Caco-2 (cell line): ENCODE measurements at places on chromosomes 7 and 10.
A peak's percentile ranks its signal among the peaks of the same experiment; 100 is the strongest.

- DNase-seq: peak; percentile 88
These were observed 10.3 kb upstream of the ANKRD1 start for GRCh38 chr10:90930971-90931871.

DNA sequence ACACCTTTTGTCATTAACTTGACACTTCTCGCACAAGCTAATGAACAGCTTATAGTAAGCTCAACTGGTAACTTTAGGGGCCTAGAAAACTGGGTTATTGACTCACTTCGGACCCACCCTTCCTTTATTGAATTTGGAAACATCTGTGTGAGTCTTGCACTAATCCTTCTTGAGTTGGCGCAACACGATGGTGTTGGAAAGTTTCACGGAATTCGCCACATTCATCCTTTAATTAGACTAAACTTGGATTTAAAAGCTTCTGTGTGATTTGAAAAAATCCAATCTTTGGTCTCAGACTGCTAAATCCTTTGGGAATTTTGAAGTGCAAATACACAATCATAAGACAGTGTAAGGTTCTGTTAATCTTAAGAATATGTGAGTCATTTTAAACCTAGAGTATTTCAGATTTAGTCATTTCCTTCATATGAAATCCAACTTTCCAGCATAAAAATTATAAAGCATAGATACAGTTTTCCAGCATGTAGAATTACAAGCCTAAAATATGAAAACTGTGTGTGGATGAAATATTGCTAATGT, 15.1 kb downstream of the FZD8 start:
- DNase-seq: no peak

GRCh38 chr7:136303162-136303561, 326.0 kb upstream of the MTPN start:
- no peak for DNase-seq

DNA sequence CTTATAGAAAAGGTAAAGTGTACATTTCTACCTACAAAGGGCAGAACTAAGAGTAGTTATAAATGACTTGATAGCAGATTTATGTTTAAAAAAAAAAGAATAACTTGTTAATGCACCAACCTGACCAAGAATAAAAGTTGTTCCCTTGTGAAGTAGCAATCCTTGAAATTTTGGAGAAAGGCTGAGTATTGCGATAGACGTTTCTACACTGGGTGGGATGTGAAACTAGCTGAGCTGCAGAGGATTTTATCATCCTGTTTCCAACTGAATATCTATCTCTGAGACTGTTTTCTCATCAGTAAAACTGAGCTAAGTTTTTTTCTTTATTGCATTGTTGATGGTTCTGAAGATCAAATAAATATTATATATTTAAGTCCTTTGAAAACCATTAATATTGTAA, 14.6 kb downstream of the MDFIC start:
- no peak for DNase-seq

DNA sequence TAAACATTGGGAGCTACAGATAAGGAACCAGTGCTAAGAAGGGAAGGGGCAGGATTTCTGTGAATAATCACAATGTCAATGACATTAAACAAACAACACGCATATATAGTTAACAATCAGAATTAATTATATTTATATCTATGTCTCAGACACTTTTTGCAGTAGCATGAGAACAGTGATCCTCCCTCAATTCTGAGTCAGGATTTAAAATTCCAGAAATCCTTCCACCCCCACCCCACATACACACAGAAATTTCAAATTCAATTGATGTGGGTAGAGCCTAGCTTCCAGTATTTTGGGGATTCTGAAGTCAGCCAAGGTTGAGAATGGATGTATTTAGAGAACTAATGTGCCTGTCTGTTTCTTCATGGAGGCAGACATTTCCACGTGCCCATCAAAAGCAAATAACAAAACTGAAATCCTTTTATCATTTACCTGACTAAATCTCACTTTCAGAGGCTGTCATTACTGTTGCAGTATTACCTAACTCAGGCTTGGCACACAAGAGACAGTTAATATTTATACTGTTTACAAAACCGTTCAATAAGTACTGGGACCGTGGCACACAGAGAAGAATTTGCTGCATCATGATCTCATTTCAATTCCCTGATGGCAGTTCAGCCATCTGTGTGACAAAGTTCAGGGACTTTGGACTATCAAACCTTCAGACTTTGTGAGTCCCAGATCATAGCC, 116.6 kb upstream of the PALS2 start:
- DNase-seq: no peak

GRCh38 chr7:48441848-48442492, 270.7 kb downstream of the ABCA13 start:
- no peak for DNase-seq

GRCh38 chr10:4255751-4256150, 470.7 kb upstream of the KLF6 start:
- DNase-seq: no peak

- no peak for DNase-seq
These were observed 357.7 kb downstream of the PHF14 start for GRCh38 chr7:11331128-11332102.

DNA sequence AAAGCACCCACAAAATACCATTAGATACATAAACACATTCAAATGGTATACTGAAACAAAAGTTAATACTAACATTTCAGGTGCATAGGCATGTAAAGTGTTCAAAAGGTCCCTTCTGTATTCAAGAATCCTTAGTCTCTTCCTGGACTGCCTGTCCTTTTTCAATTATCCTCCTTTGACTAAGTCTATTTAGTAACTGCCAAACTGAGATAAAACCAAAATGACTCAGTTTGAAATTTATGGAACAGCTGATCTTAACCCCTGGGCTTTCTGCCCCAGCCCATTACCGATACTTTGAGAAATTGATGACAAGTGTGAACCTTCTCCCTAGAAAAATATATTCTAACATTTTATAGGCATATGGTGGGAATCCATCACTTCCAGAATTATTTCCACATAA, 5.4 kb downstream of the EPC1 start:
- DNase-seq: no peak

DNA sequence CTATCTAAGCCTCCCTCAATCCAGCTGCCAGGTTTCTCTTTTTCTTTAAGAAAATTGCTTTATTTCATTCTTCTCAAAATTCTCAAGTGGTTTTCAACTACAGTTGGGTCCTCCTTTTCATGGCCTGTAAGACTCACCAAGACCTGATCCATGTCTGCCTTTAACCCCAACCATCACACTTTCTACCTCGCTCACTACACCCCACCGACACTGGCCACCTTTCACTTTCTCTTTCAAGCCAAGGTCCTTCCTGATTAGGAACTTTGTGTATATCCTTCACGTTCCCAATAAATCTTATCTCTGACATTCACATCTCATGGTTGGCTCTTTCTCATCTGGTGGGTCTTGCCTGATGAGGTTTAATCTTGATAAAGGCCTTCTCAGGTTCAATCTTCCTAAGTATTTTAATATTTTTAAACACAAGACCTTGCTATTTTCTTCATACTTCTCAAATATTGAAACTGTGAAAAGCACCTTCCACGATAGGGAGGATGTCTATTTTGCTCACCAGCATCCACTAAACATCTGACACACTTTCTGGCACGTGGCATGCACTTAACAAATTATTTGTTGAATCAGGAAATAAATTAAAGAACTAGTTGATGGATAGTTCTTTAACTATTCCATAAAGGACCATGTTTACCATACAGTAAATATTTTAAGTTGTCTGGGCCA, 624.8 kb downstream of the GRID1 start:
- no peak for DNase-seq

DNA sequence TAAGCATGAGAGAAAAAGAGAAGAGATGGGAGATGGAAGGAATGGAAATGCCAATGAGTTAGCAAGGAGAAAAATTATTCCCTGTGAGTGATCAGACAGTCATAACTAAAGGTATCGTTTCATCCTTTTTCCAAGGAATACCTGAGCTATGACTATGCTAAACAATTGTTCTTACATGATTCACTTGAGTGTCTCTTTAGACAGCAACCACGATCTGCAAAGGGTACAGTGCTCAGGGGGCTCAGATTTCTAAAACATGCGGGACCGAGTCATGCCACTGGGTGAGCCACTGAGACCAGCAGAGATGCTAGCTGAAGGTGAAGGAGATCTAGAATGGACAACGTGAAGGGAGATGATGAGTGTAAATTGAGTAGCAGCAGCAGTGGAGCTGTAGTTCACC, 78.0 kb upstream of the CTTNBP2 start:
- DNase-seq: no peak

- no peak for DNase-seq
These were observed 365.1 kb downstream of the WDR11 start for GRCh38 chr10:121216295-121216694.

- no peak for DNase-seq
These were observed 26.1 kb downstream of the PRLHR start for GRCh38 chr10:118569241-118569881.

GRCh38 chr7:129775695-129776361, 164.3 kb downstream of the NRF1 start:
- DNase-seq: no peak

GRCh38 chr7:86930554-86931307, 128.7 kb downstream of the ELAPOR2 start:
- DNase-seq: no peak

DNA sequence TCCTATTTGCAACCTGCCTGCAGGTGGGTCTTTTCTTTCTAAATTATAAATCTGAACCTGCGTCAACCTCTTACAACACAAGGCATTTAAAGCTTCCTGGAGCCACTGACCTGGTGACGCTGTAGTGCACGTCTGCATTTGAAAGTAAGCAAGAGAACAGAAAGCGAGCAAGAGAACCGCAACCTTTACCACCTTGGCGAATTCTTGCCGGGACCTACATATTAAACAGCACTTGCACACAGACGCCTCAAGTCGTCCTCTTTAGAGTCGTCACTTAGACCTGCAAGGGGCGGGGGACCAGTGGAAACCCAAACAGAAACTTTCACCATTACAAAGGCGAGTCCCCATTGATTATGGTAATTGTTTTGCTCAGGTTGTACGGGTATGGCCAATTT, 9.5 kb downstream of the GLI3 start:
- no peak for DNase-seq

DNA sequence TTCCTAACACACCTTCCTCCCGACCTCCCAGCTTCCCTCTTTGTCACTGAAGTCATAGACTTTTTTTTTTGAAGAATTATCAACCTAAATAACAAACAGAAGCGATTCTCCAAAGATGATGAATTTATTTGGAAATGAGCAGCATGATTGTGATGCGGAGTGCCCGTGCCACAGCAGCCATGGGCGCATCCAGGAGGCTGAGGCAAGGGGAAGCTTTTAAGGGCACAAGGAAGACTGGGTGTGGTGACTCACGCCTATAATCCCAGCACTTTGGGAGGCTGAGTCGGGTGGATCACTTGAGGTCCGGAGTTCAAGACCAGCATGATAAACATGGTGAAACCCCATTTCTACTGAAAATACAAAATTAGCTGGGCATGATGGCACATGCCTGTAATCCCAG, 16.2 kb upstream of the GIMAP8 start:
- DNase-seq: no peak

DNA sequence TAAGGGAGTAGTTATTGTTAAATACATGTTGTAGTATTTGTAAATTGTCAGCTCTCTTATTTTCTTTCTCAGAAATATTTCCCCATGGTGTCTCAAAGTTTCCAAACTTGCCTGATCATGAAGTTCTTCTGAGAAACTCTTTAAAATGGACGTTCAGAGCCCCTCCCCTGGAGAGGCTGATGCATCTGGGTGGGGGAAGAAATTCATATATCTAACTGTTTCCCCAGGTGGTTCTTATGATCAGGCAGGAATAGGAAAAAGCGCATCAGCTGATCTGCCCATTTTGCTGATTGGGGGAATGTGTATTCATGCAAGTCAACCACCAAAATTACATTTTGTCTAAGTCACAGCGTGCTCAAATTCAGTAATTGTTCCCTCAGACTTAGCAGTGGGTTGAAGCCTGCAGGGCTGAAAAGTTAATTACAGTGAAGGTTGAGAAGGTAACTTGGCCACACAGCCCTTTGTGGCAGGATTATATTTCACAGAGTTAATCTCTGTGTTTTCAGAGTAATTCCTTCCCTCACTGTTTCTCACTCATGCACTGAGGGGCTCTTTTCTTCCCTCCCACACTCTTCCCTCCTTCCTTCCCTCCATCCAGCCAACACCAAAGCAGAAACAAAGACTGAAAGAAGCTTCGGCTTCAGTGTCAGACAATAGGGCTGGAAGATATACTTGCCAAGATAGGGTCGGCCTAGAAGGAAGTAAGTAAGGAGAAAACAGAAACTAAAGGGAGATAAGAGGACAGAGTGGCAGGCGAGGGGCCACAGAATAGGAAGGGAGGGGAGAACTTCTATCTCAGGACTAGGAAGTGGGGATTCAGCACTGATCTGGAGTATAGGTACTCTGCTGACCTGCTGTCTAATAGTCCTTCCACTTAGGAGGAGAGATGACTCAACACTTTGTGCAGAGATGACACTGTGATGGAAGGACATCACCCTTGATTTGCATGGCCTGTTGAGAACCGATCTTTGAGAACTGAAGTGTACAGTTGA, 50.5 kb upstream of the STARD3NL start:
- DNase-seq: no peak

DNA sequence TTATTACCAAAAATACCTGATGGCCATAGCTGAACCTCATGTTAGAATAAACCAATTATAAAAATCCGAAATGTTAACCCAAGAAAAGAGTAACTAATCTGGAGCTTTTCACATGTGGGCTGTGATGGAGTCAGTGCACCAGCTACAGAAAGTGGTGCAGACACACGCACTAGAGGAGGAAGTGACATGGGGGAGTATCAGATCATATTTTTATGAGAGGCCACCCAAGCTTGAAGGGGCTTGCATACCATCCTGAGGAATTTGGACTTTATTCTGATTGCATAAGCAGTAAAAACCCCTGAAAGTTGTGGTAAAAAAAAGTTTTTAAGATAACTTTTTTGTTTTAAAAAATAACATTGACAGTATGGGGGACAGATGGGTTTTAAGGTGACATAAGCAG, 1148.5 kb upstream of the CELF2 start:
- DNase-seq: no peak

DNA sequence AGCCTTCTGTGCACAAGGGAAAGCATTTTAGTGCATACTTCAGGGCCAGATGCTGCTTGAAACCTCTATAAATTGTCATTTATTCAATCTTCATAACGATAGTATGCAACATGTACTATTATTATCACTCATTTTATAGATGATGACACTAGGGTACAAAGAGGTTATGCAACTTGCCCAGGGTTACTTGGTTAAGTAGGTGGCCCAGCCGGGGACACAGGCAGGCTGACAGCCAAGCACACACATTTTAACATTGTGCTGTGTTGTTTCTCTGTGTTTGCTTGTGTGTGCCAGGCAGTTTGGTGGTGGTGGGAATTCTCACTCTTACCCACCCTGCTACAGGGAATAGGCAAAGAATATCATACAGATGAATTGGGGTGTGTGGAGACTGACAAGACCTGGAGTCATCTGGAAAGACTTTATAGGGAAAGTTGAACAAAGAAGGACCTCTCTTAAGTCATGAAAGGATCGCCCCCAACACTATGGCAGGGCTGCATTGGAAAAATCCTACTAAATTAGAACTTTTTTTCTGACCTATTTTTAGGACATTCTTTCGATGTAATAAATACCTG, 98.9 kb downstream of the MKX start:
- no peak for DNase-seq
